A549 (cell line): ENCODE measurements at places on chromosomes 4 and X. TPM values are rescaled to one million over a fixed set of nuclear protein-coding genes. Genes with fewer than 3 reads are reported as not detected.
A peak's percentile ranks its signal among the peaks of the same experiment; 100 is the strongest.

TRIM60 gene
- not detected in 3 replicates for polyA plus RNA-seq

C4orf17 gene
- not detected in 3 replicates for polyA plus RNA-seq

ZNF711 gene
- polyA plus RNA-seq, result 1.3 to 1.4 TPM (median 1.4 TPM) in 3 replicates

KIAA1210 gene
- not detected in 3 replicates for polyA plus RNA-seq

BST1 gene
- polyA plus RNA-seq, result 16.0 to 18.3 TPM (median 16.4 TPM) in 3 replicates

DGAT2L6 gene
- not detected in 3 replicates for polyA plus RNA-seq

RIBC1 gene
- 0.96 to 1.5 TPM (median 1.1 TPM) in 3 replicates for polyA plus RNA-seq

DNA sequence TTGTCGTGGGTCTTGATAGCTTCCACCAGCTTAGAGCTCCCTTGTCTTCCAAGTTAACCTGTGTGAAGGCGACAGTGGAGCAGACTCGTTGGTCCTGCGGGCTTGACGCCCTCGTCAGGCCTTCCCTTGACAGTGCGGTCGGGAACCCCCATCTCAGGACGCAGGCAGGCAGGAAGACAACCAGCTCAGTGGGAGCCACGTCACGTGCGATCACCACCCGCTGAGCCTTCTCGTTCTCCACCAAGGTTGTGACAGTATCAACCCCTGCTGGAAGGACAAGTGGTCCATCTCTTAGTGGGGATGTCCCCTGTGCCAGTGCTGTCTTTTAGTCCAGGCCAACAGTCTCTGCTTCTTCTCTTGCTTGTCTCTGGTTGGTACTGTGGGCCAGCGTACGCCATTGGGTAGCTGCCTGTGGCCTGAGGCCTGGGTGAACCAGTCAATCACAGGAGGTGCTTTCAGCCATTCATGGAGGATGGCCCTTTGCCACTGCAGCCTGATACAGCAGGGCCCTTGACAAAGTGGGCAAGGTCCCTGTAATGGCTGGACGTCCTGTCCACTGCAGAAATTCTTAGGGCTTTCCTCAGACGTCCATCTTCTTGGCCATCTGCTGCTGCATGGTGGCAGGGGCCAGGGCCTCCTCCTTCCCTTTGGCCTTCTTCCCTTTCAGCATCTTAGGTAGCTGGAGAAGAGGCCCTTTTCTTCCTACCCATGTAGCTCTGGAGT lies 31.4 kb downstream of the RGS12 start:
- no peak for DNase-seq

GRCh38 chrX:8323356-8323755 lies 141.3 kb upstream of the VCX3B start:
- DNase-seq, result peak; percentile 8

GRCh38 chr4:46979283-46979682 lies 14.1 kb downstream of the GABRA4 start:
- no peak for DNase-seq

DNA sequence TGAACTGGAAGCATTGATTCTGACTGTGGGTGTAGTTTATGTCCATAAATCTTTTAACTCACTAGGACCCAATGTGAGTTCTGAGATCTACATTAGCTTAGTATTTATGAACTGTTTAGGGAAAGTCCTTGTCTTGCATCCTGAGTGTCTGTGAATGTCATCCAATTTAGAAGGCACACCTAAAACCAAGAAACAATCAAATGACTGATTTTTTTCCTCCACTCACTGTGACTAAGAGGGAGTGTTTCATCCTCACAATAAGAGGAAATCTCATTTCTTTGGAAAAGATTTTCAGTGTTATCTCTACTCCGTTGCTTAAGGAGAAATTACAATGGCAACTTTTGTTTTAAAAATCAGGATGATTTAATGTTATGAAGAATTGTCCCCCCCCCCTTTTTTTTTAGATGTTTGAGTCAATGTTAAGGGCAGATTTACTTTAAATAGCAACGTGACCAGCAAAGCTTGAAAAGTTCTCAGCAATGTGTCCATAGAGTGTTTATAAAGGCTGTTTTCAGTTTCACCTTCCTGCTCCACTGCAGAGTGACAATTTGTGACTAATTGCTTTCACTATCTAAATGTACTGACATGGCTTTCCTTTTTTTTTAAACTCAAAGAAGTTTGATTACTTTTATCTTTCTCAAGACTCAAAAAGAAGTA lies 173.0 kb downstream of the SPCS3 start:
- no peak for DNase-seq

DNA sequence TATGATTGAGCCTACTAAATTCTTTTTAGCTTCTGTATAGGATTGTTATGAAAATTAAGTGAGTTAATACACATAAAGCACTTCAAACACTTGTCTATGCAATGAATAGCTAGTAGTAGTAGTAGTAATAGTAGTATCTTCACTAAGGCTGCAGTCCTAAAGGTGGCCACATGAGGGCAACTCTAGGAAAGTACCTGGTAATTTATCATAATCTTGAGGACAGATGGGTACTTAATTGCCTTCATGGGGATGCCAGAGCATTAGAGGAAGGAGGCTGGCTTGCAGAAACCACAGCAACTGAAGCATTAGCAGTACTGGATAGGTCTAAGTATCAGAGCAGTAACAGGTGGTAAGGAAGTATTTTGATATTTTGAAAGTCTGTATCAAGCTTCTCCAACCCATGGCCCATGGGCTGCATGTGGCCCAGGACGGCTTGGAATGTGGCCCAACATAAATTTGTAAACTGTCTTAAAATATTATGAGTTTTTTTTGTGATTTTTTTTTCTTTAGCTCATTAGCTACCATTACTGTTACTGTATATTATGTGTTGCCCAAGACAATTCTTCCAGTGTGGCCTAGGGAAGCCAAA lies 17.3 kb downstream of the NIPAL1 start:
- DNase-seq, result peak; percentile 18

GRCh38 chrX:16658284-16658683 lies 8.3 kb downstream of the S100G start:
- DNase-seq, result no peak

GRCh38 chrX:41796577-41796976 lies 72.6 kb downstream of the GPR82 start:
- no peak for DNase-seq

DNA sequence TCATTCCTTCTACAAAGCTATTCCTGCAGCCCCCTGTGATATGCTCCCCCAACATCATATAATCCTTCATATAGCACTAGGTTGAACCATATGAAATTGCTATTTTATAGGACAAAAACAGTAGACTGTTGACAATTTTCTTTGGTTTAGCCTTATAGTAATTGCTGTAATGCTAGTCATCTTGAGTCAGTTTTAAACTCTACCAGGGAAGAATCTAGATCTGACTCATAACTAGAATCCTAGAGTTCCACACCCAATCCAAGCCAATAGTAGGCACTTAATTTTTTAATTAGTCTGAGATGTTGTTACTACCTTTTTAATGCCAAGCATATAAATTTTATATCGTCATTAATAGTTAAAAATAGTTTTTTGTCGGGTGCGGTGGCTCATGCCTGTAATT lies 136.8 kb downstream of the CHRNA9 start:
- no peak for DNase-seq

DNA sequence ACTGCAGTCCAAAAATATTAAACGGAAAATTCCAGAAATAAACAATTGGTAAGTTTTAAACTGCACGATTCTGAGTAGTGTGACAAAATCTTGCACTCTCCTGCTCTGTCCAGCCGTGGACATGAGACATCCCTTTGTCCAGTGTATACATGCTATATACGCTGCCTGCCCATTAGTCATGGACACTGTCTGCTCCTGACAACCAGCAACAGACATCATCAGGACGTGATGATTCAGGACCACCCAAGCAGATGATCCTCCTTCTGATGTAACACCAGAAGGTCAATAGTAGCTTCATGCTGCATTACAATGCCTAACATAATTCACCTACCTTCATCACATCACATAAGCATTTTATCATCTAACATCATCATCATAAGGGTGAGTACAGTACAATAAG lies 36.3 kb downstream of the ATRX start:
- DNase-seq, result peak; percentile 36

DNA sequence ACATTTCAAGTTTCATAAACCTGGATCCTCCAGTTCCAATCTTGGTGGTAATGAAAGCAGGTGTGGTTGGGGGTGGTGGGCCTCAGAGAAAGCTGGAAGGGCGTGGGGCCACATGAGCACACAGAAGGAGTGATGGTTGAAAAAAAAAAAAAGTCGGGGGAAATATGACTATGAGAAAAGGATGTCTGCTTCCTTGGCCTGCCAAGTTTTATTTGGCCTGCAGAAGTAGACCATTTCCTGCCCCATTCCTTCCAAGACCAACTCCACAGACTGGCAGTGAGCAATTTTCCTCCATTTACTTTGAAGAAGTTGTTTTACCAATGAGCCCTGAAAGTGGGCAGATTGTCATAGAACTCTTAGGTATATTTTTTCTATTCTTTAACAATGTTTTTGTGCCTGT lies 43.3 kb downstream of the LNX1 start:
- no peak for DNase-seq

GRCh38 chrX:39445336-39445735 lies 644.1 kb downstream of the MID1IP1 start:
- no peak for DNase-seq

DNA sequence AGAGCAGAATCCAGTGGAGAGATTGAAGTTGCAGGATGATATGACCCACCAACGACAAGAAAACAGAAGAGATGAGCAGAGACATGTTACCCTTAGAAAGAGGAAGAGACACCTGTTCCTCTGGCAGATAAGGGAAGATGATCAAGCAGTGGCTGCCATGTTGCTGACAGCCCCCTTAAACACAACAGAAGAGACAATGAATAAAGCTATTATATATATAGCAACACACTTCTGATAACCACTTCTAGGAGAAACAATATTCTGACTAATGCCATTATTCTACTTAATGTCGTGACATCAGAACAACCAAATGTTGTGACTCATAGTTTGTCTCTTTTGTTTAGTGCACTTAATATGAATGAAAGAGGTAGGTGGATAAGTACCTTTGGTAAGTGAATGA lies 44.9 kb downstream of the SH3RF1 start:
- no peak for DNase-seq

DNA sequence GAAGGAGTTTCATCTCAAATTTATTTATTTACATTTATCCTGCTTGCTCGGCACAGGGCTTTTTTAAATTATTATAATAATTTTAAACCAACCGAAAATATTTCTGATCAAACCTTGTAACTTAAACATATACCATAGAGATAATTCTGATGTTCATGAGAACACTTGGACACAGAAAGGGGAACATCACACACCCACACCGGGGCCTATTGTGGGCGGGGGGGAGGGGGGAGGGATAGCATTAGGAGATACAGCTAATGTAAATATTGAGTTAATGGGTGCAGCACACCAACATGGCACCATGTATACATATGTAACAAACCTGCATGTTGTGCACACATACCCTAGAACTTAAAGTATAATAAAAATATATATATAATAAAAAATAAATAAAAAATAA lies 2.9 kb downstream of the ANXA5 start:
- no peak for DNase-seq

- DNase-seq, result peak; percentile 70
Observed at GRCh38 chrX:23803931-23804381, 21.0 kb downstream of the SAT1 start.

- DNase-seq, result no peak
Observed at GRCh38 chrX:40201329-40201885, 103.6 kb upstream of the BCOR start.

- DNase-seq, result peak; percentile 63
Observed at GRCh38 chr4:89640620-89641366, 196.2 kb downstream of the SNCA start.

DNA sequence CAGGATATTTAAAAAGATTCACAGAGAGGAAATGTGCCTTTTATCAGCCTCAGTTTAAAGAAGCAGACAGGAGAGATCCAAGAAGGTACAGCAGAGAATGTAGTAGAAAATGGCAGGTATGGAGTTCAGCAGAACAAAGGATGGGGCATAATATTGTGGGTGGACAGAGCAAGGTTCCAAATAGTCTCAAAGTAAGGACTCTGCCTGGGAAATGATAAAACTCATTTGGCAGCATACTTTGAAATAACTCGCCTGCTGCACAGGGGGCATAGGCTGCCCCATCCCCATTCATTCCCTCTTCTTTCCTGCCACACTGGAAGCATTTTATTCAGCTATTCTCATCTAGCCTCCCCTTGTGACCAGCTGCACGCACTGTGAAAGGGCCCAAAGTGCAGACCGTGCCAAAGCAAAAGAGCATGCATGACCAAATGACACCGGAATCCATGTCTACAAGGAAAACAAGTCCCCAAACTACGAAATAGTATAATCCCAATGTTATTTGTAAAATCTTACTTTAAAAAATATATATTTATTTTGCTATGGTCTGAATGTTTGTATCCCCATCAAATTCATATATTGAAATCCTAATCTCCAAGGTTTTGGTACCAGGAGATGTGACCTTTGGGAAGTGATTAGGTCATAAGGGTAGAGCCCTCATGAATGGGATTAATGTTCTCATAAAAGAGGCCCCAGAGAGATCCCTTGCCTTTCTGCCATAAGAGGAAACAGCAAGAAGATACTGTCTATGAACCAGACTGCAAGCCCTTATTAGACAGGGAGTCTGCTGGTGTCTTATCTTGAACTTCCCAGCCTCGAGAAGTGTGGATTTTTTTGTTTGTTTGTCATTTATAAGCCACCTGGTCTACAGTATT lies 77.4 kb upstream of the PRSS48 start:
- no peak for DNase-seq

GRCh38 chr4:182384631-182385091 lies 141.5 kb downstream of the TENM3 start:
- no peak for DNase-seq

DNA sequence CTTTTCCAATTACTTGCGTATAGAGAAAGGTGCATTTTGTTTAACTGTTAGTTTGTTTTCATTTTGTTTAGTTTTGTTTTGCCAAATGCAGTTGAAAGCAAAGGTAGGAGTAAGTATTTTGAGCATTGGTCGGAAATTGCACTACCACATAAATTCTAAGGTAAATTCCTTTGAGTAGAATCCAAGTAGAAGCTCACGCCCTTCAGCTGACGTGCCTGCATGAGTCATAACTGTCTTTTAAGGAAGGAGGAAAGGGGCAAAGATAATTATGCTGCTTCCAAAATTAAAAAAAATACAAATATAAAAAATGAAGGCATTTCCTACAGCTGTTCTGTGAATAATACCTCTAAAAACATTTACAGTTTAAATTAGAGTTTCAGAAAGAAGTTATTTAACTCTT lies 110.2 kb upstream of the MYOZ2 start:
- peak; percentile 71 for DNase-seq

DNA sequence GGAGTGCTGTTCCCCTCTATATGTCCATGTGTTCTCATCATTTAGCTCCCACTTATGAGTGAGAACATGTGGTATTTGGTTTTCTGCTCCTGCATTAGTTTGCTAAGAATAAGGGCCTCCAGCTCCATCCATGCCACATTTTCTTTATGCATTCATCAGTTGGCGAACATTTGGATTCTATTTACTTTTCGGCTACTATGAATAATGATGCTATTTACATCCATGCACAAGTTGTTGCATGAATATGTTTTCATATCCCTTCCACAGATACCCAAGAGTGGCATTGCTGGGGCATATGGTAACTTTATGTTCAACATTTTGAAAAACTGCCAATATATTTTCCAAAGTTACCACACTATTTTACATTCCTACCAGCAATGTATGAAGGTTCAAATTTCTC lies 13.8 kb upstream of the DDX53 start:
- DNase-seq, result no peak

- no peak for DNase-seq
Observed at GRCh38 chrX:19557822-19558221, 42.5 kb upstream of the MAP3K15 start.

- no peak for DNase-seq
Observed at GRCh38 chrX:37956223-37956622, 50.1 kb upstream of the SYTL5 start.

GRCh38 chr4:113773014-113773413 lies 11.5 kb upstream of the CAMK2D start:
- DNase-seq, result no peak
